GM04503 (cell line): ENCODE measurements at places on chromosomes 1 and 21.

GRCh38 chr1:52706941-52707926, 9.1 kb upstream of the COA7 start:
- no peak for DNase-seq

DNA sequence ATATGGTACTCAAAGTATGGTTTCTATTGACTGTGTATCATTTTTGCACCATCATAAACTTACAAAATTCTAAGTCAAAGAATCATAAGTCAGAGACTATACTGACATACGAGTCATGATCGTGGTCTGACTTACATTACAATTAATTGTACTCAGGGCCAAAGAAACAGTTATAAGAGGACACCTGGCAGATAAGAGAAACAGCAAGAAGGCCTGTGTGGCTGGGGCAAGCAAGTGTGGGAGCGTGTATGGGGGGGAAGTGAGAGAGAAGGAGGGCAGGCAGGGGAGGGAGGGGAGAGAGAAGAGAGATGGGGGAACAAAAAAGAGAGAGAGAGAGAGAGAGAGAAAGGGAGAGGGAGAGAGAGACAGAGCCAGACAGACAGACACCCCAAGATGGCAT, 70.9 kb downstream of the RERE start:
- no peak for DNase-seq

GRCh38 chr1:161038523-161039153, at the start of gene TSTD1:
TSTD1 (minus strand) TSS chr1:161038964; CDS start chr1:161038889, 75 bp downstream.
- no peak for DNase-seq

GRCh38 chr1:119636491-119637089, 11.5 kb downstream of the ZNF697 start:
- no peak for DNase-seq

GRCh38 chr1:220189750-220190347, 82.4 kb downstream of the RAB3GAP2 start:
- DNase-seq: no peak

- DNase-seq: no peak
Observed at GRCh38 chr21:34715518-34715917, 46.7 kb downstream of the CLIC6 start.

DNA sequence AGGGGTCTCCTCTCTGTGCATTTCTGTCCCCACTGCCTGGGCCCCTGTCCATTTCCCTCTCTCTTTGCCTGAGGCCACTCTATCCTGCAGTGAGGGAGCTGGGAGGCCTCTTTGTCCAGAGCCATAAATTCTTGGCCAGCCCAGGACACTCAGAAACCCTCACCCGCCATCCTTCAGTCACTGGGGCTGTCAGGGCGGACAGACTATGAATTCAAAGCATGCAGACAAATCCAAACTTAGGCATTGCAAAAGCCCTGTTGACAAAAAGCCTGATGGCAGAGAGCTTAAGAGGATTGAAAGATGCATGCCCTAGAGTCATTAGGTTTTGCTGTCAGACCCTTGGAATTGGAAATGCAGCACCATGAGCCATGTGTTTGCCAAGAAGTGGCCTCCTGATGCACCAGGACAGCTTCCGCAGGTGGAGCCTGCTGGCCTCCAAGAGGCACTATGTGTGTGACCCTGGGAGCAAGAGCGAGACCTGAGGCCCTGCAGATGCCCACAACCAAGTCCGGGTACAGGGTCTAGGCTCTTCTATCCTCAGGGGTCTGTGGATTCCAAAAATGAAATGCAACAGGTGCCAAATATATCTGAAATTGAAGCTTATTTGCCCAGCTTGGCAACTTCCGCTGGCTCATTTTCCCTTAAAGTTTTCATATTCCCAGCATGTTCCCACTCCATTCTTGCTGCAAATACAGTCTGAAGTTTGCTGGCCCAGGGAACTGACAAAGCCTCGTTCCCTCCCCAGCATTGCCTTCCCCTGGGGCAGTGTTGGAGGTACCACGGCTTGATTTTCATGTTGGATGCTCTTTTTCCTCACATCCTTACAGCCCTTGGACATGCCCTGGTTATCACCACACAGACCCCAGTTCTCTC, 177.9 kb downstream of the PGBD5 start:
- DNase-seq: no peak

DNA sequence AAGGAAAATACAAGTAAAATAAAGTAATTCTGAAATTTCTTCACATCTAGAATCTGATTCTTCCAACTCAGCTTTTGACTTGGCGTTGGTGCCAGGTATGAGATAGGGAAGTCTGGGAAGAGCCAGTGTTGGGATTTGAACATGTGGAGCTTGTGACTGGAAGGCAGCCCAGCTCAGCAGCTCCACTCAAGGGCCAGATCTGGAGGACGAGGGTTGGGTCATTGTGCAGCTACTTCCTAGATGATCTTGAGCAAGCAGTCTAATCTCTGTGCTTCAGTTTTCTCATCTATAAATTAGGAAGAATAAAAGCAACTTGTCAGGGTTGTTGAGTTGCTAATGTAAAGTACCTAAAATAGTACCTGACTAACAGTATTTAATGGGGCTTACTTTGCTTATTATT, 5.0 kb downstream of the ADARB1 start:
- DNase-seq: no peak

GRCh38 chr1:116760996-116761665, 6.9 kb downstream of the CD2 start:
- no peak for DNase-seq

DNA sequence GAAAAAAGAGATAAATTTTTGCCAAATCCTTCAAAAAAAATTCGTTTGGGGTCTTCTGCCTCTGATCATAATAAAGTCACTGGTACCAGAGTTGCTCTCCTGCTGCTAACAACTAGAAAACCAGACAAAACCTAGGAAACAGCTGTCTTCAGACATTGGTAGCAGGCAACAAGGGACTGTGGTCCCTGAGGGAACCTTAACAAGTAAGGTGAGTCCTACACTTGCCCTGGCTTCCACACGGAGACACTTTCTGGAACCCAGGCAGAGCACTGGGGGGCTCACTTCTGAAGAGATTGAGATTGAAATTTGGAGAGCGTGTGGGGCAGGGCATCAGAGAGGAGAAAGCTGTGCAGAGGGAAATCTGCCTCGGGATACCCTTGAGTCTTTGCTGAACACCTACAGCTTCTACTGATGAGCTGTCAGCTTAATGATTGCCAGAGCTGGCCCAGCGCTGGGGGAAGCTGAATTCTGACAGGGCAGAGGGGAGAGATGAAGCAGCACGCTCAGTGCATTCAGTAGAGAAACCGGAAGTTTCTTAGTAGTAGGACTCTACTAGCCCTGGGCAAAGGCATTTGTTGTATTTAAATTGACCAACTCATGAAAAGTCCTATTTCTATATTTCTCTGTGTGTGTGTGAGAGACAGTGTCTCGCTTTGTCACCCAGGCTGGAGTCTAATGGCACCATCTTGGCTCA, 18.5 kb upstream of the FAM89A start:
- no peak for DNase-seq

- no peak for DNase-seq
Observed at GRCh38 chr1:50604580-50604979, 181.3 kb upstream of the DMRTA2 start.

DNA sequence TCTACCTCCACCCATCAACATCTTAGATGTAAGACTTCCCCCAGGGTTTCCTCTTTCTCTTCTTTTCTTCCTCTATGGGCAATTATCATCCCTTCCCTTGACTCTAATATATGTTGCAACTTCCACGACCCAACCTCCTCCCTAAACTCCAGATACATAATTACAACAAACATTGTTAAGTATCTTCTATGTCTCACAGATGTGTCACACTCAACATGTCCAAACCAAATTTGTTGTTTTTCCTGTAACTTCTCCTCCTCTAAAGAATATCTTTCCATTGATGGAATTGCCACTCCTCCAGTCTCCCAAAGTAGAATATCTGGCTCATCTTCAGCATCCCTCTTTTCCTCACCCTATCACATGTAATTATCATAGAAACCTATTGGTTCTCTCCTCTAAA, 314.2 kb downstream of the RWDD3 start:
- DNase-seq: no peak

DNA sequence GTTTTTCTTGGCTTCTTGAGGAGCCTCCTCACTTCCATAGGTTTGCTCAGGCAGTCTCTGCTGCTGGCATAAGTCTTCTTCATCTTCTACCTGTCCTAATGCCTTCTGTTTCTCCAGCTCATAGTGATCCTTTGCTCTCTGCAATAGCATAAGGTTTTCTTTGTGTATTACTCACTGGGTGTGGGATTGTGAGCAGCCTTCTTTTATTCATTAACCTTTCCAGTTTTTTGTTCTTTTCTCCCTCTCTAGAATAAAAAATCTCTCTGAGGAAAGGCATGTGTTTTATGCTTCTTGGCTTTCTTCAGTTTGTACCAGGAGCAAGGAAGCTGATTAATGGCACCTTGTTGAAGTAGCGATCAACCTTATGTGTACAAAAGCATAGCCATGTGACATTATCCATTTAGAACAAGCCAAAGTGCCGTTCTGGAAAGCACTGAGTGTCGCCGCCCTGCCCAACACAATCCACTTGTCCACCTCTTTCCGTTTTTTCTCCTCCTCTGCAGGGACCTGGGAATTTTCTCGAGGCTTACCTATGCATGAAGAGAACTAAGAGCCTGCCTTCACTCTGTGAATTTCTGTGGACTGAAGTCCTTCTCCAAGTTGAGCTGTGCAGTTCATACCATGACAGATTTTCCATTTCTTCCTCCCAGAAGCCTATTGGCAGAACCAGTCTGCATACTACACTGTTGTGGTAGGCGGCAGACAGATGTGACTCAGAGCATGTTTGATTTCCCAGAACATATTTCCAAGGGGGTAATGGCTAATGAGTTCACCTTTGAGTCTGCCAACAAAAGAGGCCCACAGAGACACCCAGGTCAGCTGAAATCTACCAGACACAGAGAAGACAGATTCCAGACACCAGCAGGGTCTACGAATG, 39.0 kb downstream of the DPT start:
- no peak for DNase-seq

GRCh38 chr21:34133392-34133791, 60.0 kb downstream of the MRPS6 start:
- no peak for DNase-seq

DNA sequence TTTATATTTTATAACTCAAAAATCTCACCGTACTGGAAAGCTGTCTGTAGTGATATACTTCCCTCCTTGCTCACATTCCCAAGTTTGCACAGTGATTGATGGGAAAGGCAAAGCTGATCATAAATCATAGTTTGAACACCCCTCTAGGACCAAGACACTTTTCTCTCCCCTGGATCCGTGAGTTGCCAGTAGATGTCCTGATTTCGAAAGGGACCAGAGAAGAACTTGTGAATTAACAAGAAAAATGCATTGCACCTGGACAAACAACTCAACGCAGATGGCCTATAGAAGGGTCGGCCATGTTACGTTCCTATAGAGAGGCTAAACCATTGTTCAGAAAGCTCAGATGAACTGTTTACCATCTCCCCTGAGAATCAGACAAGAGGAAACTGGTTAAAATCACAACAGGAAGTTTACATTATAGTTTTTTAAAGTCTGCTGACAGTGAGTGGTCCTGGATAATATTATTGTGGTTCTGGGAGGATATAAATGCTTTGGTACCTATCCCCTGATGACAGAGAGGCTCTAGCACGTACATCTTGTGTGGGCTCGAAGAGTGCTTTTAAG, 124.0 kb upstream of the SLC45A1 start:
- DNase-seq: no peak

DNA sequence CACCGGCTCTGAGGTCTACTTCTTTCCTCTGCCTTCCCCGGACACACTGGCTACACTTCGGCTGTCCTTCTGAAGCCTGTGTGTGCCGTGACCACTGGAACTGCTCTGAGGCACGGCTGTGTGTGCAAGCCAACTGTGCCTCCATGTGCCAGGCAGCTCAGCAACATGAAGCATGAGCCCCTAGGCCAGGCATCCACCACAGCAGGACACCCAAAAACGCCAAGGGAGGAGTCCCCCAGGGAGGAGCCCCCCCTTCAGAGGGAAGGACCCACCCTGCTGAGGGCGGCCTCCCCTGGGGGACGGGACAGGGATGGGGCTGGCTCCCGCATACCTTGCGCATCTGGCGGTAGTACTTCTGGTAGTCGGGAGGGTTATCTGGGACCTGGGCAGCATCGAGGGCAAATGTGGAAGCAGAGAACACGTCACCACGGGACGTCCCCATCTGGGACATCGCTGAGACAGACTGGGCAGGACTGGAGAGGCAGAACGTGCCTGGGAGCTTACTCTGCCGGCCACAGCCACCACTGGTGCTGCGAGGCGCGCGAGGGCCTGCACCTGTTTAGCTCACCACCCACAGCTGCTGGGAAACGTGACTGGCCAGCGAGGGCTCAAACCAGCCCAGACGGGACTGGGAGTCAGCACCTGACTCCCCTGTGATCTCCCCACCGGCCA, 20.5 kb downstream of the LSS start:
- DNase-seq: no peak

GRCh38 chr1:10635085-10635896, 160.5 kb downstream of the PEX14 start:
- no peak for DNase-seq
